Omental fat pad (tissue), 4 donors: ENCODE measurements at places on chromosomes 13 and 19. TPM values are rescaled to one million over a fixed set of nuclear protein-coding genes. Genes with fewer than 3 reads are reported as not detected.

Gene FLT3
- 6.5 TPM for total RNA-seq

GRCh38 chr13:32330441-32330840, 15.1 kb downstream of the BRCA2 start:
- DNase-seq = no peak

DNA sequence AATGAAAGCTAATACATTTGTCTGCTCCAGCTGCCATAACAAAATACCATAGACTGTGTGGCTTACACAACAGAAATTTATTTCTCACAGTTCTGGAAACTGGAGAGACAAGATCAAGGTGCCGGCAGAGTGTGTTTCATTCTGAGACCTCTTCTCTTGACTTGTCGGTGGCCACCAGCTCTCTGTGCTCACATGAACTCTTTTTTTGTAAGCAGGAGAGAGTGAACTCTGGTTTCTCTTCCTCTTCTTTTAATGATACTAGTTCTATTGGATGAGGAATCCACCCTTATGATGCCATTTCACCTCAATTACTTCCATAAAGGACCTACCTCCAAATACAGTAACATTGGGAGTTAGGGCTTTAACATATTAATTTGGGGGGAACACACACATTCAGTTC, 11.7 kb downstream of the KCTD12 start:
- DNase-seq = no peak

DNA sequence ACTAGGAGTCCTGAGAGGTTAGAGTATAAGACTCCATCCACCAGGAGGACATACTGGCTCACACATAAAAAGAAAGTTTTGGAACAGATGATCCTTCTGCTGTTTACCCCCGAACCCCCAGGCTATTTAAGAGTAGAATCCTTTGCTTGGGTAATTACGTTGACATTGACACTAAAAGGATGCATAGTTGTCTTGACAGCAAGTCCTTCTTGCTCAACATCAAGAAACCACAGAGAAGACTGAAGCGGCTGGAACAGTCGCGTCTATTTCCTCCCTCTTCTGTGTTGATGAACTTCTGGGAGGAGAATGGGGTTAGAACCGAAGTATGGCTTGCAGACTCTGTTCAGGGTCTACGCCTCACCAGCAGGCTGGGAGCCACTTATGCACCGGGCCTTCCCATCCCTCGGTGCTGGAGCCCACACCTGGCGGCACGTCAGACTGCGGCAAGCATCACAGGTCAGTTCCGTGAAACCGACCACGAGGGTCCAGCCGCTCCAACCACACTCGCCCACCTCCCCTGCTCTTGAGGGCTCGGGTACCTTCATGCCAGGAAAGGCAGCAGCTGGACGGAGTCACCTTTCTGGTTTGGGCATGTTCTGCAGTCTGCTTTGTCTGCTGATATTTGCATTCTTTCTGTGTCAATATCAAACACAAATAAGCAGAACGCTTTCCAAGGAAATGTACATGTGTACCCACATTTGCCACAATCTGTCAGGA, 42.4 kb upstream of the RANBP3 start:
- DNase-seq = no peak

Gene ITGBL1
- total RNA-seq = 2.4 TPM

Gene TGFBR3L
- not detected for total RNA-seq

Gene CRLF1
- total RNA-seq = 12.8 TPM

DNA sequence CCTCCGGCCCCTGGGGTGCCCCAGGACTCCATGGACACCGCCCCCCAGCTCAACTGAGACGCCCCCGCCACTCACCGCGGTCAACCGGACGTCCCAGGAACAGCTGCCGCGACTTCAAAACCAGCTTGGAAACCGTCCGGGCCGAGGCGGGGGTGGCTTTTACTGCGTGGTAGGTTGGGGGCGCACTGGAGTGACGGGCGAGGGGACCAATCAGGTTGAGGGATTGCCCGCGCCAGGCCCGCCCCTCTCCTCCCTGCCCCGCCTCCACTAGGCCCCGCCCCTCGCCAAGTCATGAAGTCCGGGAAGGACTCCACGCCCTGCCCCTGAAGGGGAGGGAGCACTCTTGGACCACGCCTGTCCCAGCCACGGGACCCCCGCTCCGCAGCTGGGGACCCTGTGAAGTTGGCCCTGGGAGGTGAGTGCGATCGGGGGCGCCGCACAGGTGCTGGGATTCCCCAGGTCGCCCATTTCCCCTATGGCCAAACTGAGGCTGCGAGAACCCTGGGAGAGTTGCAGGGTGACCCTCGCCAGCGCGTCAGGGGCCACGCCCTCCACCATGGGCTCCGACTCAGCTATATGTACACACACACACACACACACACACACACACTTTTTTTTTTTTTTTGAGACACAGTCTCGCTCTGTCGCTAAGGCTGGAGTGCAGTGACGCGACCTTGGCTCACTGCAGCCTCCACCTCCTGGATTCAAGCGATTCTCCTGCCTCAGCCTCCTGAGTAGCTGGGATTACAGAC, at the start of gene PLIN3:
Gene PLIN3, minus strand, starts transcription at position 134 of the 752 bp plus-strand sequence. CDS start 6,273 bp downstream, outside the sequence.
- peak; percentile 98 for DNase-seq

DNA sequence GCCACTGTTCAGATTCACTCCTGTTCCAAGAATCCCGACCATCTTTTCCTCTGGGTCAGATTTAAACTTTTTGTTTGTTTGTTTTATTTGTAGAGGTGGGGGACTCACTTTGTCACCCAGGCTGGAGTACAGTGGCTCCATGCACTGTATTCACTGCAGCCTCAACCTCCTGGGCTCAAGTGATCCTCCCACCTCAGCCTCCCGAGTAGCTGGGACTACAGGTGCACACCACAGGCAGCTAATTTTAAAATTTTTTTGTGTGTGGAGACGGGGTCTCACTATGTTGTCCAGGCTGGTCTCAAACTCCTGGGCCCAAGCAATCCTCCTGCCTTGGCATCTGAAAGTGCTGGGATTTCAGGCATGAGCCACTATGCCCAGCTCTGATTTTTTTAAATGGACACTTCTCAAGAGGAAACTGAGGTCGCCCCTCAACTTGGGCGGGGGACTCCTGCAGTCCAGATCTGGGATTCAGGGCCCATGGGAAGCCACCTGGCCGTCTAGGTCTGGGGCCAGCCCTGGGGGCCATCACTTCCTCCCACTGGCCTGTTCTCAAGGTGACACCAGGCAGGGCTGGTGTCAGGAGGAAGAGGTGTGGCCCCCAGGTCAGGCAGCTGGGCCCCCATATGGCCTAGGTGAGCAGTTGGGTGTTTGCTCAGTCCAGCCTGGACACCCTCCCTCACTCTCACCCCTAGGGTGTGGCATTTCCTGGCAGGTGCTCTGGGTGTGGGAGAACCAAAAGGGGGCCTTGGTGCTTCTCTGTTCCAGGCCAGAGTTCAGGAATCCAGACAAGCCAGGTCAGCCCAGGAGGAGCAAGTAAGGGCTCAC, 1.3 kb downstream of the B3GNT3 start:
- DNase-seq = no peak

DNA sequence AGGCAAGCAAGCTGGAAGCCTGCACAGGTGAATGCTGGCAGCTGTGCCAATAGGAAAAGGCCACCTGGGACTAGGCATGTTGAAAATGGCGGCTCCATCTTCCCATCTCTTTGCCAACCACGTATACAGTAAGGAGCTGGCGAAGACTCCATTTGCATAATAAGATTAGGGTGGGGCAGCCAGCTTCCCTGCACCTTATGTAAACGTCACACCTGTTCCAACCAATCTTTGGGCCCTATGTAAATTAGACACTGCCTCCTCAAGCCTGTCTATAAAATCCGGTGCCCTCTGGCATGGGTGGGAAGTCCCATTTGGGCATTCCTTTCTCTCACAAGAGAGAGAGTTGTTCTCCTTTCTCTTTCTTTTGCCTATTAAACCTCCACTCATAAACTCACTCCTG, 16.8 kb downstream of the ADGRE2 start:
- DNase-seq = no peak

- DNase-seq = no peak
These were observed 1.2 kb downstream of the VASP start for GRCh38 chr19:45508417-45508860.

DNA sequence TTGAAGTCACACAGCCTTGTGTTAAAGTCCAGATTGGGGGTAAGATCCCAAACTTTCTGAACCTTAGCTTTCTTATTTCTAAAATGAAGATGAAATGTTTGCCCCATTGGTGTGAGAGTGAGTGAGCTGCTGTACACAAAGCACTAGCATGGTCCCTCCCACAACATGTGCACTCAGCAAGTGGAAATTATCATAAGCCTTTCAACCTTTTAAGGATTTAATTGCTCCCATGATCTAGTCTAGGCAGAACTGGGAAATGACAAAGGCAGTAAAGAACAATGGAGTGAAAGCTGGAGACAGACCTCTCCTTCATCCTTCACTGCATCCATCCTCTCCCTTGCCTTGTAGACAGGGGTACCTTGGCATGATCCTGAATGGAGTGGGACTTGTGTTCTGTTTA, 76.0 kb upstream of the GPR12 start:
- no peak for DNase-seq

- no peak for DNase-seq
These were observed 79.2 kb upstream of the UQCRFS1 start for GRCh38 chr19:29292153-29292552.

Gene ZSWIM4
- total RNA-seq = 3.8 TPM

Gene ARRDC5
- total RNA-seq = not detected

Gene IRGC
- total RNA-seq = not detected

- DNase-seq = no peak
These were observed 8.3 kb downstream of the PIAS4 start for GRCh38 chr19:4015705-4016402.
